ENCODE measurements at places on chromosomes 1 and 21.
A peak's percentile ranks its signal among the peaks of the same experiment; 100 is the strongest.

DNA sequence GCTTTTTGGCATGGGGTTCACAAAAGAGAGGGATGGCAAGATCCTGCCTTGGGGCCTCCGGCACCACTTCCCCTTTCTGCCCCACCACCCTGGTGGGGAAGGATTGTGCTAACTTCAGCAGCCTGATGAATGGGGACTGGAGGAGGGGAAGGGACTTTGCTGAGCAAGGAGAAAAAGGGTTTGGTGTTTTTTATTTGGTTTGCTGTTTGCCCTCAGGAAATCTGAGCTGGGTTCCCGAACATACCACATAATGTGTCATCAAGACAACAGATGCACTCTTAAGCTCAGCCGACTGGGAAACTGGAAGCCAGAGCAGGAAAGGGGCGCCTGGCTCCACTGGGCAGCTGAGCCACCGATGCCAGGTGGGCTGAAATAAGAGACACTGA is 19.8 kb downstream of the OLFML2B start:
- DNase-seq: no peak

DNA sequence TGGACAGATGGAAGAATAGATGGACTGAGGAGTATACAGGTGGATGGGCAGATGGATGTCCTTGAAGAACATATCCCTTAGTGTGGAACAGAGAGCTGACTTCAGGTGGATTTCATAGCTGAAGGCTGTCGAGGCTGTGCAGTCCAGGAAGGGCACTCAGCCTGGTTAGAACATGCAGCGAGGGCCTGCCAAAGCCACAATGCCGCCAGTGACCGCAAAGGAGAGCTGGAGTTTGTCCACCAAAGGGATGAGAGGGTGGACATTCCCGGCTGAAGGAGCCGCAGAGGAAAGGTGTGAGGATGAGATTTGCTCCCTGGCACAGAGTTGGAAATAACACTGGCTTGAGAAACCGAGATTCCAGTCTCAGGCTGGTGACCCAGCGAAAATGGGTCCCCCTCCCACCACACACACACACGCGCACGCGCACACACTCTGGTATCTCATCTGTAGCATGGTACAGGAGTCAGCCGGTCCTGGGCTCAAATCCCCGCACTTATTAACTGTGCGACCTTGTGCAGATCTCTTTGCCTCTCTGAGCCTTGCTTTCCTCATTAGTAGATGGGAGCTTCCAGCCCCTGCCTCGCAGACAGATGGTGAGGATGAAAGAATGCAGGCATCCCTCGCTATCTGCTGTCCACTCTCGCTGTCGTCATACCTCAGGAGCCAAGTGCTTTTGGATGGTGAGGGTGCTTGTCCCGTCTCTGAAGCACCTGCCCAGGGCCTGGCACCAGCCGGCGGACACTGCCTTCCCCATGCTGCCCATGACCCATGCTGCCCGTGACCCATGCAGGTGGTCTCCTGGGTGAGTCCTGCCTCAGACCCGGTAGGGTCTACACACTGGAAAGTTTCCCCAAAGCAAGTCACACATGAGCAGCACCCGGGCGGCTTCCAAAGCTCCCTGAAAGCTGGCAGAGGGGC is 26.8 kb upstream of the EFHD2 start:
- DNase-seq: no peak

DNA sequence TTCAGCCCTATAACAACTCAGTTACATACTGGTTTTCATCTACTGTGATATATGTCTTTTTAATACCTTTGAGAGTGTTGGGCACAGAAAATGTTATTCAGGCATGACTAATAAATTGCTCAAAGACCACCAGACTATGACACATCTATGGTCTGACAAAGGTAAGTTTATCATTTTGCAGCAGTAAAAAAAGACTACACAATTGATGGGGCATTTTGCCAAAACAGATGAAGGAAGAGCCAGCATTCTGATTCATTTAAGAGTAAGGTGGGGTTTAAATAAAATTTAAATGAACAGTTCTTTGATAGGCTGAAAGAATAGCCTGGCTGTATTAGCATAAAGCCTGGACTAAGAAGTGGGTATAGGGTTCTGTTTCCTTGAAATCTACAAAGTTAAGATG is 8.8 kb upstream of the RNPC3 start:
- DNase-seq: no peak

- no peak for DNase-seq
Measured at GRCh38 chr1:224251741-224252146, 68.7 kb downstream of the DEGS1 start.

DNA sequence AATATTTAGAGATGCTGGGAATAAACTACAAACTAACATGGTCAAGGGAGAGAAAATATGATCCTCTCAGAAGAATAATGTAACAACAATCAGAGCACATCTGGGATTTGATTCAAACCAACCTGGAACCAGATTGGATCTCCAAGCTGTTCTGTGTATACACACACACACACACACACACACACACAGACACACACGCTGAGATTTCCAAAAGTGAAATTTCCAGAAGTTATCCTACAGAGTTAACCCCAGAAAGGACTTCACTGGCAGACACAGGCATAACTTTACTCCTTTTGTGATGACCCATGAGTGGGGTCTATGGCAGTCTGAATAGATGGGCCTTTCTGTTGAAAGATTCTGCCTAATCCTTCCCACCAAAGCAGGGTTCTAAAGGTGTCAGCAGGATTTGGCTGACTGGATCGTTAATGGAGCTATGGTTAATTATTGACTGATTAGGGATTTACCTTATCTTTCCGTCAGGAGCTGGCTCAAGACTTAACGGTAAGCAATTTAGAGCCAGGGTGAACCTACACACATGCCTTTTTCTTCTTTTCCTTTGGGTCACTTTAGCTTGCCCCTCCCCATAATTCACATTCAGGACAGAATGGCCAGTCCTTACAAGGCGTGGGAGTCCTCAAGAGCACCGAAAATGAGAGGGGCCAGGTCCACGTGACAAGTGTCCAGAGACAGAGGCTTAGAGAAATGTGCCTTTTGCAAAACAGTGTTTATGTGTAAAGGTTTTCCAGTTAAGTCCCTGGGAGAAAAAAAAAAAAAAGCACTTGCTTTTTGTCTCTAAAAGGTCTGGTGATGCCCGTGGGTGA is 10.9 kb upstream of the PROX1 start:
- no peak for DNase-seq

- DNase-seq: no peak
Measured at GRCh38 chr1:81225789-81226602, 574.7 kb upstream of the ADGRL2 start.

- no peak for DNase-seq
Measured at GRCh38 chr1:118927427-118928187, 60.5 kb downstream of the TBX15 start.

DNA sequence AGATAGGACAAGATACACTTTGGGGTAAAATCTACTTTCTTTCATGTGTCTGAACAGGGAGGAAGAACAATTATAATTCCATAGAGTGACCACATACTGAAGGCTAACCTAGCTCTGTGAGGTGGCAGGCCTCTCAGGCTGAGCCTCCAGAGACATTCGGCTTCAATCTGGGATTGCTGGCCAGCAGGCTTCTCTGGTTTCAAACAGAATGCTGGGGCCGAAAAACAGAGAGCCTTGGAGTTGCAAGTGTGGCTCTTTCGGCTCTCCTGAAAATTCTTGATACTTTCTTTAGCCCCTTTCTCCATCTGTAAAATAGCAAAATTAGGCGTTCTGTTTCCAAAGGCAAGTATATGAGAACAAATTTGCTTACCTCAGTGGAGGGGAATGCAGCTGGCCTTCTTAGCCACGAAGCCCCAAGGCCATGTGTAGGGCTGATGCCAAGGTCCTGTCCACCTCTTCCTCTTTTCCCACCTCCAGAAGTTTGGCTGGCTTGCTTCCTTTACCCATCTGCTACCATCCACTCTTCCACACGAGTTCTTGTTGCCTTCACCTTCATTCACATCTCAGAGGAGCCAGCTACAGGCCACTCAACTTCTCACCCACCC is 30.0 kb upstream of the UBE2U start:
- no peak for DNase-seq

- no peak for DNase-seq
Measured at GRCh38 chr21:27023186-27023585, 56.3 kb upstream of the ADAMTS5 start.

DNA sequence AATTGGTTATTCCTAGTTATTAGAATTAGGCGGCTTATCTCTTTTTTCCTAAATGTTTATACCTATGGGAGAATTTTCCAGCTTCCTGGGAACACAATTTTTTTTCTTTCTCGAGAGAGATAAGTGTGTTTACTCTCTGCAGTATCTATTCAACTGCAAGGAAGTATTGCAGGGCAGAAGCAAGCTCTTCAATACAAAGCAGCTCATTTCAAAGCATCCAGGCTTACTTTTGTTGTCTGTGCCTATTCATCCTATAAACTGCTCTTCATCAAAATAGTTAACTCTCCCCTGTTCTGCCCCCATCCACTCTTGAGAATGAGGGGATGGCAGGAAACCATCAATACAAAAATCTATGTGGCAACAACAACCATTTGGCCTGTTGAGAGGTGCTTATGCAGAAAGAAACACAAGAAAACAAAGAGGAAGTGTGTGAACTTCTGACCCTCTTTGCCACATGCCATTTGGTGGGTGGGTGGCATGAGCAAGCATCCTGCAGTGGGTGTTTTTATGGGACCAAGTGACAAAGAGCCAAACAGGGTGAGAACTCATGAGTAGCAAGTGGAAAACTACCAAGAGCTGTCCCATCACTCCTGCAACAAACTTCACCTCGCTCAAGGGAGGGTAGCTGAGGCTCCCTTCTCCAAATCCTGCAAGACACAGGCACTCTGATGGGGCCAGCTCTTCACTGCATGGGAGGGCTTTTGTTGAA is 50.6 kb upstream of the MRPS6 start:
- no peak for DNase-seq

DNA sequence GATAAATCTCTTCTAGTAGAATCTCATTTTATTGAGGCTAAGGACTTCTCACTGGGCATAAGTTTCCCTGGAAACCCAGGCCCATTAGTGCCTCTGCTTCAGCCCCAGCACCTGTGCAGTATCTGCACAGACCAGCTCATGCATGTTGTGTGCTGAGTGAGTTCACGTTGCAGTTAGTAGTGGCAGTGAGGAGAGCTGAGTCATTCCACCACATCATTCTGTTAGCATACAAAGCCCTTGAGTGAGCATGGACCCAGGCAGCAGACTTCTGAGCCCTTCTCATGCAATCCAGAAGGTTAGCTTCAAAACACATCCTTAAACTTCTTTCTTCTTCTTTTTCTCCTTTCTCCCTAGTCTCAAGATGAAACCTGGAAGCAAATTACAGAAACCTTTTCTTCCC is 45.8 kb upstream of the NTPCR start:
- DNase-seq: no peak

DNA sequence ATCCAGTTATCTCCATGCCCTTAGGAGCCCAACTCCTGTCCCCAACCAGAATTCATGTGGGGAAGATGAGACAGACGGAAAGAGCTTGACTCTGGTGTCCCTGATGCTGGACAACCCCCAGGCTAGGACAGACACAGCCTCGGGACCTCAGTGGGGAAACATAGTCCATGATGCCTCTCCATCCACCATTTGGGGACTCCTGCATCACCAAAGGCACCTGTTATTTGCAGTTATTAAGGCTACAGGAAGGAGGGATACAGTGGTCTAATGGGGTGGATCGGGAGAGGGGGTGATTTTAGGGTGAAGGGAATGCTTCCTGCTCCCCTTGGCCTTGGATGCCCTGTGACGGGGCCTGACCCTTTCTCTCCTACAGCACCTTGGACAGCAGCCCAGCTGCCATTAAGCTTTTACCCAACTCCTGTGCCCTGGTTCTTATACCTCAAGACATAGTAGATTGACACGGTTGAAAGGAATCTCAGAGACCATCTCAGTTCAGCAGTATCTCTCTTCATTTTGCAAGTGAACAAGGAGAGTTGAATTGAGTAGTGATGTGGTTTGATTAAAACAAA is 111.6 kb downstream of the MATN1 start:
- DNase-seq: no peak

DNA sequence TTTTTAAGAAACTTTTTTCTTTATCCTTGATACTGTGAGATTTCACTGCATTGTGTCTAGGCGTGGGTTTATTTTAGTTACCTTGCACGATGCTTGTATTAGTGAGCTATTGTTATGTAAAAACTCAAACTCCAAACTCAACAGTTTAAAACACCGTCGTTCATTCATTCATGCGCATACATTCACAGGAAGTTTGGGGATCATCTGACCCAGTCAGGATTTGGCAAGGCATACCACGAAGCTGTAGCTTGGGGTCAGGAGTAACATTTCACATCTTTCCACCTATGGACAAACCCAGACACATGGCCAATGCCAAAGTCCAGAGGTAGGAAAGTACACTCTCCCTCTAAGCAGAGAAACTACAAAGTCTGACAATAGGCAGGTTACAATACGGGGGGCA is 324.6 kb upstream of the CHRM3 start:
- no peak for DNase-seq

DNA sequence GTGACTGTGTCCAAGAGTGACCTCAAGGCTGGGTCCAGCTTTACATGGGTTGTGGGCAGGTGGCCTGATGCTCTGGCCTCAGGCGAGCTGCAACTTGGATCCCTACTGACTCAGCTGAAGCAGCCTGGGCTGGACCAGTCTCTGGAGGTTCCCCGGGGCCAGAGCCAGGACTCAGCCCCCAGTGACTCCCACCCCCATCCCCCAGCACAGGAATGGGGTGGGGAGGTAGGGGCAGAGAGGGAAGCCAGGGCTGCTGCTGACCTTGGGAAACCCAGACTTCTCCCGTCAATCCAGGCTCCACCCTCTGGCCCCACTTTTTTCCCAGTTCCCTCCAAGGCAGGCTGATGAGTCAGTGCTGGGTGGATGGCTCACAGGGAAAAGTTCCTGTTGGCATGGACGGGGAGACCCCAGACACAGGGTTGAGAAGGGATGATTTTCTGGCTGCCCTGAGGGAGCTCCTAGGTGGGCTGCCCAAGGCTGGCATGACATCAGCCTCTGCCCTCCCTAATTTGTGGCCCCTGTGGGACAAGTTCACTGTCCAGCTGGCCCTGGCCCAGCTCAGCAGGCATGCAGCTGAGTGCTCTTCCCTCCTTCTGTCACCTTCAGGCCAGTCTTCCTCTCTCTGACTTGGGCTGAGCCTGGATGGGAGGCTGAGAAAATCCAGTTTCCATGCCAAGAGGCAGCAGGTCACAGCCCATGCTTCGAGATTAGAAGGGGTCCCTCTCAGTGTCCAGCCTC is 2.2 kb downstream of the ZC3H12A start:
- DNase-seq: peak; percentile 40

DNA sequence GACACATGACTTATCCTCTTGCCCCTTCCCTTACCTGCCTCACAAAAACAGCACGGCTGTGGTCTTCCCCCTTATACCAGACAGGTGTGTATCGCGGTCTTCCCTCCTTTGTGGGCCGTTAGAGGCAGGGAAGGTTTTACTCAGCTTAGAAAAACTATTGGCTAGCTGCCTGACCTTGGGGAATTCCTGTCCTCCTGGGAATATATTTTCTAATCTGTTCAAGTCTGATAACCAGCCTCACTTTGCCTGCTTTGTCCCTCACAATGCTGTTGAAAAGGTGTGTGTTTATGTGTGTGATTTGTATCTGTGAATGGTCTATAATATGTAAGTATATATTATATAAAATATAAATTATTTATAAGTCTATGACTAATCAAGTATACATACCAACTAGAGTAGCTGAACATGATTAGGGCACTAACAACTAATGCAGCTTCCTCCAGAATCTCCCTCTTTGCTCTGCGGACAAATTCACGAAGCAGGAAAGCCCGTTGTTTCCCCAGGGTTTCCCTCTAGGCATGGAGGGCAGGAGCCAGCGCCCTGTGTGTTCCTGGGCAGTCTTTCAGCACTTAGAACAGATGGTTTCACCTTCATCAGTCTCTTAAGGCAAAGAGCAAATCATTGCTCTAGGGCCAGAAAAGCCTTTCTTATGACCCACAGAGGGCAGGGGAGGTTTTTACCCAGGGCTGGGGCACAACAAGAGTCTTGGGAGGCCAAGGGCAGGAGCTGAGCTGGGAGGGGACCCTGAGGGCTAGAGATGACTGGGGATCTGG is 25.6 kb downstream of the SLC26A9 start:
- DNase-seq: no peak
